Activated CD8-positive, alpha-beta memory T cell treated with anti-CD3 and anti-CD28 coated beads, Interleukin-2, amount 50 U/mL, for 48 hours (primary cell): ENCODE measurements at places on chromosomes 2 and 18.

DNA sequence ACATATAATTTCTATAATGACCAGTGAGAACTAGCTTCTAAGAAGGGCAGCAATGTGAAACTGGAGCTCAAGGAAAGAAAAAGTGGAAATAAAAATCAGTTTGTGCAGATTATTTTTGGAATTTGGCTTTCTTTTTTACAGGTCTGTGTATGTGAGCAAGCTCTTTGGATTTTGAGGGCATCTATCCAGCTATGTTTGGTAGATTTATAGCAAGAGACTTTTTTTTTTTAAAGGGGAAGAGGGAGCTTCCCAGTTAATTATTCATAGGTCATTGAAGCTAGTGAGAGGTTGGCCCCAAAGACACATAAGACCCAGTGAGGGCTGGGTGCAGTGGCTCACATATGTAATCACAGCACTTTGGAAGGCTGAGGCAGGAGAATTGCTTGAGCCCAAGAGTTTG lies 24.0 kb upstream of the COLEC12 start:
- no peak for DNase-seq

DNA sequence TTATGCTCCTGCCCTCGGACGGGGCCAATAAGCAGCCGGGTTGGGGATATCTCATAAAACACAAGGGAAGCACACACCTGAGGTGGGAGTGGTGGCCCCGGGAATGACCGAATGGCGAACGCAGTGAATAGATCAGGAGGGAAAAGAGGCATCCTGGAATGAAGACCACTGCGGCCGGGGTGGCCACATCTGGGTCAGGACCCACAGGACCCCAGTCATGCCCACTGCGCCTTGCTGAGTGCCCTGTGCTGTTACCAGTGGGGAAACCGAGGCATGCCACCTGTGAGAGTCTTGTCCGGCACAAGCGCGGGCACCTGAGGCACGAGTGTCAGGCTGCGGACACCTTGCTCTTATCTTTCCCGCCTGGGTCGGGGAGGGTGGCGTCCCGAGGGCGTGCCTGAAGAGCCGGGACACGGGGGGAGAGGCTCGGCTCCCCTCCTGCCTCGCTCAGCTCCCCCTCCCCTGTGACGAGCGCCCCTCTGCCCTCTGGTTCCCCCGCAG lies 1.6 kb downstream of the PDCD1 start:
- no peak for DNase-seq

GRCh38 chr2:85684806-85685205 lies 9.4 kb upstream of the GNLY start:
- DNase-seq: no peak

- no peak for DNase-seq
Observed at GRCh38 chr2:164954186-164954585, 1.1 kb downstream of the SLC38A11 start.

- no peak for DNase-seq
Observed at GRCh38 chr18:12066910-12067511, 26.6 kb upstream of the ANKRD62 start.

DNA sequence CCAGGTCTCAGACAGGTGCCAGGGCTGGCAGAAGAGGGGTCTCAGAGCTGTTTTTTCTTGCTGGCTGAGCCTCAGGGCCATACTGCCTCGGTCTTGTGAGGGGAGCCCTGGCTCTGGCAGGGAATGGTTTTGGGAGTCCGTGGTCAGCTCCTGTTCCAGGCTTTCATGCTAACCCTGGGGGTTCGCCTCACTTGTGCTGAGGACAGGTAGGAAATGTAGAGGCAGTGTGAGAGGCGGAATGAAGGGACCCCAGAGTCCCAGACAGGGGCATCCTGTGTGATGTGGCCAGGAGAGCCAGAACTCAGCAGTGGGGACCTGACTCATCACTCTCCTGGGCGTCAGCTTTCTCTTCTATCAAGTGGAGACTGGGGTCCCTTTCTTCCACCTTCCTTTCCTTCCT lies 5.7 kb upstream of the CELF4 start:
- no peak for DNase-seq

GRCh38 chr2:152037743-152038435 lies 61.0 kb downstream of the CACNB4 start:
- DNase-seq: no peak

- no peak for DNase-seq
Observed at GRCh38 chr18:37184209-37184868, 355.4 kb downstream of the KIAA1328 start.

DNA sequence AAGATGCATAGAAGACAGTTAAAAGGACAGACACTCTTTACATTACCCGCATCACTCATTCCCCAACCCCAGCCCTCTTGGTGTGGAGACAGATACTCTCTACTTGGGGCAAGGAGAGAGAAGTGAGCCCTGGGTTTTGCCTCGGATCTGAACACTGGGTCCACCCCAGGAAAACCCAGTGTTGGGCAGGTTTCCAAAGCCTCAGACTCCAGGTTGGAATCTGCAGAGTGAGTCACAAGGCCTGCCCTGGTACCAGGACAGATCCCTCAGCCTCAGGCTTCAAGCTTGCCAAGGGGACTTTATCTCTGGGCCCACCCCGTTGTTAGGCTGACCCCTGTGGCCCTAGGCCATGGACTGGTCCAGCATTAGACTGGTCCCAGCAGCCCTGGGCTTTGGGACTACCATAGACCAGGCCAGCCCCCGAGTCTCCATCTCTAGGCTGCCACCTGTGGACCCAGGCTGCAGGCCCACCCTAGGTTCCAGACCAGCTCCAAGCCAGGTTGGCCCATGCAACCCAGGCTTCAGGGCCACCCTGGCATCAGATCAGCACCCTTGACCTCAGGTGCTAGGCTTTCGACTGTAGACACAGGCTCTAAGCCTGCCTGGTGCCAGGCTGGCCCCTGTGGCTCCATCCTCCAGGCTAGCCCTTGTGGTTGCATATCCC lies 112.8 kb downstream of the GULP1 start:
- no peak for DNase-seq

DNA sequence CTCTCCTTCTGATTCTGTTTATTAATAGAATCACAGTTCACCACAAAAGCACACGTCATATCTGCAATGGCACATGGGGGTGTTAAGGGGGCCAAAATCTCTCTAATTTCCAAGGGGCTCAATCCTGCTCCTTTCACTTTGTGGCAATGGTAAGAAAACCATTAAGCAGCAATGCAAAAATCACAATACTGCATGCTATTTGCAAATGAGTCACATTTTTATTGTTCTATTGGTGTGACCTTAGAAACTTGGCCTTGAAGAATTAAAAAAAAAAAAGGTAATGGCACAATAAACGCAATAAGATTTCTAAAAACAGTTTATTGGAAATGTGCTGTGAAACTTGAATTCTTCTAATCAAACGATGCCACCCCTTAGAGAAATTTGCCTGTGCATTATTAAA lies 251.5 kb downstream of the ZNF521 start:
- no peak for DNase-seq
